NAMALWA (cell line): ENCODE measurements at places on chromosomes 16 and 17.

GRCh38 chr16:53789137-53789536 lies 85.2 kb downstream of the FTO start:
- DNase-seq: no peak

DNA sequence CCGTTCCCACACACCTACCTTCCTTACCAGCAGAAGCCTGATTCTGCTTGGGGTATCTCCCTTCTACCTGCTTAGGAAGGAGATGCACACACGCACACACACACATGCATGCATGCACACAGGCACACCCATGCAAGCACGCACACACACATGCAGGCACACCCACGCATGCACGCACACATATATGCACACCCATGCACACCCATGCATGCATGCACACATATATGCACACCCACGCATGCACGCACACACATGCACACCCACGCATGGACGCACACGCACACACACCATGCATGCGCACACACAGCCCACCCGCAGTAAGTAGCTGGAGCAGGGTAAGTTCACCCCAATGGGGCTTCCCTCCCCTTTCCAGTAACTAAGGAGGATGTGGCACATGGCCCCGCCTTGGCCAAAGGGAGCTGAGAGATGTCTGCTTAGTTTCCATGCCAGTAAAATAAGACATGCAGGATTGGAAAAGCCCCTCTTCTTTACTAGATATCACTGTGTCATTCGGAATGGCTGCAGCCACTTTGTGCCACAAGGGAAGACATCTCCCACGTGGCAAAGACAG lies 33.7 kb downstream of the ADCY9 start:
- DNase-seq: no peak

- no peak for DNase-seq
These were observed 102.3 kb downstream of the ZFHX3 start for GRCh38 chr16:72945611-72946010.

GRCh38 chr17:3886776-3887175 lies 6.1 kb downstream of the CAMKK1 start:
- DNase-seq: no peak

GRCh38 chr17:4591529-4591928 lies 7.2 kb downstream of the SMTNL2 start:
- DNase-seq: no peak

DNA sequence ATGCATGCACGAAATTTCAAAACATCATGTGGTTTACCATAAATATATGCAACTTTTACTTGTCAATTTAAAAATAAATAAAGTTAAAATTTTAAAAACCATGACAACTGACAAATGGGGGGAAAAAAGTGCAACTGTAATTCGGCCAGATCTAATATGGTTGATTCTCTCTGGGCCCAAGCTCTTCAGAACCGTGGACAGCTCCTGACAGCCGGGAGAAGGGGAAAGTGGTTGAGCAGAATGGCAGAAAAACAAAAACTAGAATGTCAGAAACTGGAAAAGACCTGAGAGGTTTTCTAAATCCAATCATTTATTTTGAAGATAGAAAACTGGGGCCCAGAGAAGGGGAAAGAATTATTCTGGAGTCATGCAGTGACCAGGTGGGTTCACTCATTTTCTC lies 126.6 kb downstream of the TMEM132E start:
- DNase-seq: peak; percentile 25

DNA sequence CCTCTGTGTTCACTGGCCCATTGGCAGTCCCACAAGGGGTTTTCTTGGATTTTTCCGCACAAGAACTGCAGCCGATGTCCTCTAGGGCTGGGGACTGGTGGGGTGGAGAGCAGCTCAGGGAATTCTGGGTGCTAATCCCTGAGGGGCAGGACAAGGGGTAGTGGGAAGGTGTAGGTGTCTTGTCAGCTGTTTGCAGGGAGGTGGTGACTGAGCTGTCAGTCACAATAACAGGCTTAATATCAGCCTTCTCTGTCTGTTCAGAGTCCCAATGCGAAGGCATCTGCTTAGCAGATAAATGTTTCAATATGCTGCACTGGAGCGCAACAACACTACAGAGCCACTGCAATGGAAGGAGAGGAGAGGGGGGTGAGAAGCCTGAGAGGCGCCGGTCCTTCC lies 10.1 kb upstream of the DHRS13 start:
- DNase-seq: no peak

DNA sequence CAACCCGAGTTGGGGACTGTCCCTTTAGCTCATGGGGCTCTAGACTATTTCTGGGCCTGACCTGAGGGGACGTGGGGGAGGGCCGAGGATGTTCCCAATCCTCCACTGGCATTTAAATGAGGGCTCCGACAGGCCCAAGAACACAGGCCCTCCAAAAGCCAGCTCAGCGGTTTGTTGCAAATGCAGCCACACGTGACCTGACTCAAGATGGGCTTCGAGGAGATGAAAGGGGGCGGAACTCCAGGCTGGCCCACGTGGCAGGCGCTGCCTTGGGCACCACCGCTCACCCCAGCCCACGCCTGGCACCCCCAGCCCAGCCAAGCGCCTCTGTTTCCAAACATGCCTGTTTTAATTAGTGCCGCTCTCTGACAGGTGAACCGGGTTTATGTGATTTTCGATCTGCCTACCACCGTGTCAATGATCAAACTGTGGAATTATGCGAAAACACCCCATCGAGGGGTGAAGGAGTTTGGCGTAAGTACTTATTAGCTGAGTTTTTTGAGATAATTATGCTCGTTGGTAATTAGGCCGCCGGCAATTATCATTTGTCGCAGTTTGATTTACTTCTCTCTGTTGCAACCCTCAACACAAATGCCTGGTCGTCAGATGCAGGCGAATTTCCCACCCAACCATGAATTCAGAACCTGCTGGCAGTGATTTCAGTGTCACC lies 226.7 kb downstream of the KATNIP start:
- DNase-seq: no peak

GRCh38 chr16:53045341-53046220 lies 7.1 kb downstream of the CHD9NB start:
- DNase-seq: no peak

- DNase-seq: no peak
These were observed 43.8 kb downstream of the COPRS start for GRCh38 chr17:31815212-31815730.

- peak; percentile 81 for DNase-seq
These were observed 8.2 kb downstream of the RHBDF2 start for GRCh38 chr17:76492989-76493501.

DNA sequence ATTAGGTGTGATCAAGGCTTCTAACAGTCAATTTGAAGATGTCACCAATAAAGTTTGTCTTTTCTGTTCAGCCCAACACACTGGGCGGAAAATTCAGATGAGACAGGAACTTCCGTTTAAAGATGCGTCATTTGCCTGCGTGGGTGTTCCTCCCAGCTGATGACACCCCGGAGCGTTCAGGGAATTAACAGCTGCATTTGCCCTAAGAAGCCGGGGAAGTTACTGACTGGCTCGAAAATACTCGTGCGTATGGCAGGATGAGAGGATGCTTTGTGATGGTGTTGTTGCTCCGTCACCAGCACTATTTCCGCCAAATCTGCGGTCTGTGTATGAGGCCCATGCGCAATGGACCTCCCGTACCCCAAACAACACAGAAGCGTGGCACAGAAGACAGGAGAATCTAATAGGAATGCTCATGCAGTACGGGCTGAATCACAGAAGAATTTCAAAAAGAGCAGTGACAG lies 11.9 kb upstream of the PVALEF start:
- DNase-seq: no peak
